ENCODE measurements at places on chromosomes 16 and 17. TPM values are rescaled to one million over a fixed set of nuclear protein-coding genes. Genes with fewer than 3 reads are reported as not detected.

Gene ZFPM1
- total RNA-seq, result 6.9 TPM

Gene TBC1D3B
- total RNA-seq, result 2.6 TPM

Gene NEURL4
- total RNA-seq, result 44.1 TPM

Gene ACSM3
- total RNA-seq, result 14.1 TPM

Gene GUCY2D
- total RNA-seq, result not detected
